ENCODE measurements at places on chromosomes 11 and 22. TPM values are rescaled to one million over a fixed set of nuclear protein-coding genes. Genes with fewer than 3 reads are reported as not detected.
A peak's percentile ranks its signal among the peaks of the same experiment; 100 is the strongest.

NDUFS8 gene
- 56.8 TPM for total RNA-seq

GRCh38 chr22:27842201-27842600, 40.6 kb upstream of the MN1 start:
- no peak for DNase-seq

DNA sequence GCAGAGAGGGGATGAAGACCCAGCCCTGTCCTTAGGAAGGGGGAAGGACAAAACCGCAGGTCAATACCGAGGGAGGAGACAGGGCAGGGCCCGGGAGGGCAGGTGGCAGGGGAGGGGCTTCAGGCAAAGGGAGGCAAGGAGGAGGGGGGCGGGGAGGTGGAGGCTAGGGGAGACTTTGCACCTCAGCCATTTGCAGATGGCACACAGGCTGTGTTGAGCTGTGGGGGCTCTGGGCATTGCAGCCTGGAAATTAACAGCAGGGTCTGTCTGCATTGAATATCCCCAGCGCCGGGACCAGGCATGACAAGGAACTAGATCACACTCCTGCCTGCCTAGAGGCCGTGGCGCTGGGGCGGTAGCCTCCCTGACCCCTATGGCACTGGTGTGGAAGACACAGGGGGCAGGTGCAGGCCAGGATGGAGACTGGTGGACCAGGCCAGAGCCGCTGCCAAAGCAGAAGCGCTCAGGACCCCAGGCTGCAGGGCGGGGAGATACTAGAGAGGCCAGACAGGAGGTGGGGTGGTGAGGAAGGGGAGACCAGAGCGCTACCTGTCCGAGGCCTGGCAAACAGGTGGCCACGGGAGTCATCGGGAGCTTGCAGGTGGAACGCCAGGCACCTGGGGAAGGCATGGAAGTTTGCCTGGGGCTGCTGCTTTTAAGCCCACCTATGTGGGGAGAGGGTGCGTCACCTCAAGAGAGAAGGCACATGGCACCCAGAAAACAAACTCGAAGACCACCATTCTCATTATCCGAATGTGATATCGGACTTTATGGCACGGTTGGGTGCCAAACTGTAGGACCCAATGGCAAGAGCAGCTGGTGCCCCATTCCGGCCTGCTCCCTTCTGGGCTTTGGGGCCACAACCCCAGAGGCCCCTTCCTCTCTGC, 11.5 kb downstream of the CBX6 start:
- DNase-seq: no peak

TOB2 gene
- 25.4 TPM for total RNA-seq

OR51B2 gene
- total RNA-seq: not detected

- DNase-seq: no peak
Measured at GRCh38 chr11:131154351-131154750, 216.1 kb upstream of the NTM start.

DNA sequence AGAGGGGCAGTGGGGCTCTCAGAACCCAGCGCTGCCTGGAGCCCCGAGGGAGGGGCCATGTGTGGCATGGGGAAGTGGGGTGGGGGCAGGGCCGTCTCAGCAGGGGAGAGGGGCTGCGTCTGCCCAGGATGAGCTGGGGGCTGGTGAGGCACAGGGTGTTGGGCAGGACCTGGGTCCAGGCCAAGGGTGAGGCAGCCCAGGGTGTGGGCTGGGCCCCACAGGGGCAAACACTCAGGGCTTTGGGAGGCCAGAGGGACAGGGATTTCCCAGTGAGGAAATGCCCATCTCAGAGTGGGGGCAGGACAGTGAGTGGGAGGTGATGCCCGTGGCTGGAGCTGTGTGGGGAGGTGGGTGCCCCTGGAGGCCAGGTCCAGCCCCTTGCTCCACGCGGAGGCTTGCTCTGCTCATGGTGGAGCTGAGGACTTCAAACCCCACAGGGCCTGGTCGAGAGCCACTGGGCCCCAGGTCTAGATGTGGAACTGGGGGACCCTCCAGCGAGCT, 5.4 kb downstream of the PLXNB2 start:
- no peak for DNase-seq

PKNOX2 gene
- total RNA-seq: 2.0 TPM

- peak; percentile 86 for DNase-seq
Measured at GRCh38 chr22:46547179-46547882, 9.9 kb upstream of the CELSR1 start.

DERL3 gene
- total RNA-seq: not detected

DNA sequence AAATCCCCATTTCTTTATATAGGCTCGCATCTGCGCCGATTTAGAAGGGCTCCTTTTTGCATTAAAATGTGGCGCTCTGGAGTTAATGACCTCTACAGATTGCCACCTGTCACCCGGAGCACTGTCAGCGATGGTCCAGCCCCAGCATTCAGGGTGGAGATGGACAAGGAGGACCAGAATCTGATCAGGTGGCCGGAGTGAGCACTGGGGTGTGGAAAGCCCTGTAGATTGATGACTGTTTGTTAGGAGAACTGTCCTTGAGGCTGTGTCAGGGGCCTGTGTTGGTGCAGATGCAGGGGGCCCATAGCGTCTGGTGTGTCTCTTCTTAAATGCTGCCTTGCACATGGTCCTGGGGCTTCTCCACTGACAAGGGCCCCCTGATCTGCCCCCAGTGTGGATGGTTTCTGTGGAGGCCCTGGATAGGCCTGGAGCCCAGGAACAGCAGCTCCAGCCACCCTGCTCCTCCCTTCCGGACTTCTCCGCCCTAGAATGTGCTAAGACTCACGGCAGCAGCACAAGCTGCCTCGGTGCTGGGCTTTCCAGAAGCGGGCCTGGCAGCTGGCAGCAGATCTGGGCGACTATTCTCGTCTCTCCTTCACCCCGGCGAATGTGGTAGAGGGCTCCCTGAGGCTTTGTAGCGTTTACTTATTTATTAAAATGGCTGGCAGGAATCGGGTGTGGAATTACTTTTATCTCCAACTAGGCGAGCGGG, 1333.3 kb downstream of the BRD1 start:
- no peak for DNase-seq

DNA sequence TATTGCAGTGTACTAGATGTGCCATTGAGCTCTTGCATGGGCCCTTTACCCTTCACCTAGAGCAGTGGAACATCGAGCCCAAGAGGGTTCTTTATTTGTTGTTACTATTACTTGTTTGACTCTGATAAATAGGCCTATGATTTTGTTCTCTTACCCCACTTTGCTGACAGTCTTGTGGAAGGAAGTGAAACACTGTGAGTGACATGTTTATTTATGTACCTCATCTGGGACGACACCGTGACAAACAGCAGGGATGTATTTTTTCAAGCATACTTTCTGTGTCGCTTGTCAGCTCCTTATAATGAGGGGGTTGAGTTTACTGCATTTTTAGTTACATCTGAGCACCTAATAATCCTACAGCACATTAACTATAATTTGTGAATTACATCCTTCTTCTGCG, 1010.3 kb upstream of the TENM4 start:
- DNase-seq: no peak

PLEKHB1 gene
- total RNA-seq: 1.1 TPM

GRCh38 chr11:77883775-77884174, 62.8 kb downstream of the AAMDC start:
- DNase-seq: no peak

DNA sequence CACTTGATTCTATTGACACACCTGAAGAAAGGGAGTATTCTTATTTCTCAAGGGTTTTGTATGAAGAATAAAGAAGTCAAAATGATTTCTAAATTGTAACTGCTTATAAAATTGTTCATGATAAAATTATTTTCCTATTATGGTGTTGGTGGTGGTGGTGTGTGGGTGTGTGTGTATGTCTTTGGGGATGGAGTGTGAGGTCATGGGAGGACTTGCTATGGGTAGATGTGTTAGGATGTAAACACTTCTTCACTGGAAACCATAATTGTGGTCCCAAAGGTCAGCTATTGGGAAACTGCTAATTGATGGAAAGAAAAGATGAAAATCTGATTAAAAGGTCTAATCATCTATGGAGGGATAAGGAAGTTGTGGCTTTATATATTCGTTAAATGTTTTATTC, 5.1 kb downstream of the TRIM22 start:
- DNase-seq: no peak

DNA sequence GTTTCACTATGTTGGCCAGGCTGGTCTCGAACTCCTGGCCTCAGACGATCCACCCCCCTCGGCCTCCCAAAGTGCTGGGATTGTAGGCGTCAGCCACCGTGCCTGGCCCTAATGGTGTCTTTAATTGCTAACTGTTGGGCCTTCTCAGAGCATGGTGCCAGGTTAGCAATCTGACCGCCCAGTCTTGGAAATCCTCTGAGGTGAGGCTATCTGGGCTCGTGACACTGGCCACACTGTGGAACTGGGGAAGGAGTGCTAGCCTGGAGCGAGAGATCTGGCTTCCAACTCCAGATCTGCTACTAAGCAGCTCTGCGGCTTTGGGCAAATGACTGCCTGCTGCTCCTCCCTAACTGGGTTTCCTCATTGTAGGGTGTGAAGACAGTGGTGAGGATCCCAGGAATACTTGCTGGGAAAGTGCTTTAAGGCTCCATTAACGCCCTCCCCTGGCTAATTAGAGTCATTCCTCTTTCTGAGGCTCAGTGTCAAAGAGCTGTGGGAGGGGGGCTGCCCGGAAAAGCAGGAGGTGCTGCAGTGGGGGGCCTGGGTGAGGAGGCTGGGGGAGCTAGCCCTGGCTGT, 35.4 kb downstream of the CHRDL2 start:
- peak; percentile 37 for DNase-seq

IGSF22 gene
- not detected for total RNA-seq
